ENCODE measurements at places on chromosomes 3 and 15. TPM values are rescaled to one million over a fixed set of nuclear protein-coding genes. Genes with fewer than 3 reads are reported as not detected.

The MELTF gene
- total RNA-seq, result 9.0 TPM

The PRSS50 gene
- total RNA-seq, result 4.1 TPM

The HHLA2 gene
- total RNA-seq, result 0.48 TPM

The CP gene
- total RNA-seq, result not detected

The LSAMP gene
- total RNA-seq, result 4.8 TPM

The CRABP1 gene
- 12.8 TPM for total RNA-seq

The PTH1R gene
- total RNA-seq, result 101 TPM

The CASR gene
- 0.06 TPM for total RNA-seq

The INAFM2 gene
- 217 TPM for total RNA-seq

The PCSK6 gene
- 6.6 TPM for total RNA-seq

The GOLGA6A gene
- total RNA-seq, result not detected

The CLDN18 gene
- not detected for total RNA-seq

The TRAIP gene
- total RNA-seq, result 6.6 TPM

The ACOX2 gene
- 27.3 TPM for total RNA-seq

The RHCG gene
- total RNA-seq, result not detected

The PRR23A gene
- not detected for total RNA-seq

The MORC1 gene
- total RNA-seq, result not detected

The ANKRD34C gene
- total RNA-seq, result not detected

All from cardiac muscle cell (in vitro differentiated cells and primary cell).